Thoracic aorta (tissue), 2 donors: ENCODE measurements at places on chromosomes 2 and 18. TPM values are rescaled to one million over a fixed set of nuclear protein-coding genes. Genes with fewer than 3 reads are reported as not detected.

DNA sequence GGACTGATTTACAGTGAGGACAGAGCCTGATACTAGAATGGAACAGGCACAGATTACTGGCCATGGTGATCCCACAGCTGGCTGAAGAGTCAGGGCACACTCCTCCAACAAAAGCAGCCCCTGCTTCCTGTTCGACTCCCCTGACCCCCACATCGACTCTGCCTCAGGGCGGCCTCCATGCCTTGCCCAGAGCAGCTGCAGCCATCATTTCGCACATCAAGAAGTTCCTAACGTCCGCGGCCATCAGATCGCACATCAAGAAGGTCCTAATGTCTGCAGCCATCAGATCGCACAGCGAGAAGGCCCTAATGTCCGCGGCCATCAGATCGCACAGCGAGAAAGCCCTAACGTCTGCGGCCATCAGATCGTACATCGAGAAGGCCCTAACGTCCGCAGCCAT is 192.8 kb upstream of the PXDN start:
- DNase-seq: no peak

GRCh38 chr2:203799908-203800307 is 67.7 kb upstream of the CTLA4 start:
- DNase-seq: no peak

DNA sequence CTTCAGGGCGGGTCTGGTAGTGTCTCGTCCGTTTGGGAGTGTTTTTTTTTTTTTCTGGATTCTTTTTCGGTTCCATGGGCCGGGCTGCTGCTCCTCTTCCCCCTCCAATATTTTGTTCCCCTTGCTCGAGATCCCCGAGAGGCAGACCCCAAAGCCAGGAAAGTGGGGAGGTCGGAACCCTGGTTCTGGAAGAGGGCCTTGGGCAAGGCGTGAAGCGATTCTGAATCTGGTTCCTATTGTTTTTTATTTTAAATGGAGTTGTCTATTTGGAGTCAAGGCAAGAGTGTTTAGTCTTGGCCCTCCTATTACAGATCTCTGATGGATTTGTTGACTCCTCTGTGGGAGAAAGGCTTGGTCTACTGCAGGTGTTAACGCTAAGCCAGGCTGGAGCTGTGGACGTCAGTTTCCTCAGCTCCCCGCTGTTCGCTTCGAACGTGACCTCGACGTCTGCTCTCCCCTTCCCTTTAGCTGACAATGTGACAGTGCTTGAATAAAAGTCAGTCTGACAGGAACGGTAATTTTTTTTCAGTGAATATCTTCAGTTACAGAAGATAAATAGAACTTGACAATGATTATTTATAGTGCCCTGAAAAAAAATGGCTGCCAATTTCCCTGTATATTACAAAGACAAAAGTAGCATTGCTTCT is 683 bp upstream of the DNAJC27 start:
- no peak for DNase-seq

DNA sequence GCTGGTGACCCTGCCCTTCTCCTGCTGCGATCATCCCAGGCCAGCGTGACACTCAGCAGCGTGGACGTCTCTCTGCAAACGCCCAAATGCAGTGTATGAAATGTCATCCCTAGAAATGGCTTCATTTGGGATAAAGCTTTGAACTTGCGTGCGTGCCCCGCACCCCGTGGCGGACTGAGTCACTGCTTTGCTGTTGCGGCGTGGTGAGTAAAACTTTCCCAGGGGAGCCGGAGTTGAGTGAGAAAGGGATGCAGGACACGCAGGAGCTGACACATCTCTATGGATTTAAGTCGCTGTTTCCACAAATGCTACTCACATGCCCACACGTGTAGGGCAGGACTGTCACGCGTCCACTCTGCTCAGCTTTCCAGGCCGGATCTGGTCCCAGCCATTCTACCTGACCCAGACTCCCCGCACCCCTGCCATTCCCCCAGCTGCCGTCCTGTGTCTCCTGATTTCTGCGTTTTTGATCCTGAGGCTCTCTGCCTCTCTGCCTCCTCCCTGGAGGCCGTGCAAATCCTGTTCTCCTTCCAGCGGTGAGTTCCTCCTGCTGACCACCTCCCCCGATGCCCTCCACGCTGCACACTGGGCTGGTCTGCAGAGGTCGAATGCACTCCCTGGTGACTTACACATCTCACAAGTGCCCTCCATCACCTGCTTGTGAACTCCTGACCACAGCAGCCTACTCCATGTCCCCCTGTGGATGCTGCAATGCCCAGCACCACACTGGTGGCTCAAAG is 88.9 kb downstream of the MBP start:
- no peak for DNase-seq

DNA sequence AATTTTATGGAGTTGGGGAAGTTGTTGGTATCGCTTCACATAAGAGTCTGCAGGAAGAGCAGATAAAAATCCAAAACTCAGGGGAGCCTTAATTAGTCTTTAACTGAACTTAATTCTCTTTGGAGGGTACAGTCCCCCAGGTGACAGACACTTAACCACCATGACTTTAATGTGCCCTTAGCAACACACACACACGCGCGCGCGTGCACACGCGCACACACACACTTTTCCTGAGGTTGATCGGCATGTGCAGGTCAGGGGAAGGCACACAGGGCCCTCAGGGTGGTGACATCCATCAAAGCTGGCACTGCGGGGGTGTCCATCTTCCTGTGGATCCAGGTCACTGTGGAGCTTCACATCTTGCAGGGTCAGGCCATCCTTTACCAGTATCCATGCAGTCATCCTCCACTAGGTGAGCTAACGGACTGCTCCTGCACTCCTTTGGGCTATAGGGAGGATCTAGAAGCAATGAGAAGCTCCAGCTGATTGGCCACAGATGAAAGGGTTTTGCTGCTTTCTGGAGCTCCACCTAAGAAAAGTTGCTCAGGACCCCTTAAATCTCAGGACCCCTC is 21.9 kb upstream of the NCK2 start:
- no peak for DNase-seq

DNA sequence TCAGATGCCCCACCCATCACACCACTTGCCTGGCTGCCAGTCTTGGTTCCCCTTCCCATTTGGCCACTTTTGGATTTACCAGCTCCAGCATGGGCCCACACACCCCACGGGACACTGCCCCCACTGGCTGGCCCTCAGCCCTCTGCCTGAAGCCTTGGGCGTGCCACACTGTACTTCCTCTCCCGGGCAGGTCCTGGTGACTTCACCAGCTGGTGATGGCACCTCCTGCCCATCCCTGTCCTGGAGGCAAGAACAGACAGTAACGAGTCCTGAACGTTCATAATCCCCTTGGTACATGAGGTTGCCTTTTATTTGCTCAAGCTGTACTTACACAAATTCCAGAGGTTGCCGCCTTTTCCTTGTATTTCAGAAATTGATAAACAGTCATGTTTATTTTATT is 81.1 kb downstream of the TMEM17 start:
- no peak for DNase-seq

DNA sequence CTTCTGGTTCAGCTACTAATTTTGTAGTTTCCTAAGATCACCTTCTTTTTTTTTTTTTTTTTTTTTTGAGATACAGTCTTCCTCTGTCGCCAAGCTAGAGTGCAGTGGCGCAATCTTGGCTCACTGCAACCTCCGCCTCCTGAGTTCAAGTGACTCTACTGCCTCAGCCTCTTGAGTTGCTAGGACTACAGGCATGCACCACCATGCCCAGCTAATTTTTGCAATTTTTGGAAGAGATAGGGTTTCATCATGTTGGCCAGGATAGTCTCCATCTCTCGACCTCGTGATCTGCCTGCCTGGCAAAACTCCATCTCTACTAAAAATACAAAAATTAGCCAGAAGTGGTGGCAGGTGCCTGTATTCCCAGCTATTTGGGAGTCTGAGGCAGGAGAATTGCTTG is 301.5 kb upstream of the TFPI start:
- DNase-seq: no peak

The VSNL1 gene
- total RNA-seq: not detected

The COL6A3 gene
- 155 TPM for total RNA-seq

DNA sequence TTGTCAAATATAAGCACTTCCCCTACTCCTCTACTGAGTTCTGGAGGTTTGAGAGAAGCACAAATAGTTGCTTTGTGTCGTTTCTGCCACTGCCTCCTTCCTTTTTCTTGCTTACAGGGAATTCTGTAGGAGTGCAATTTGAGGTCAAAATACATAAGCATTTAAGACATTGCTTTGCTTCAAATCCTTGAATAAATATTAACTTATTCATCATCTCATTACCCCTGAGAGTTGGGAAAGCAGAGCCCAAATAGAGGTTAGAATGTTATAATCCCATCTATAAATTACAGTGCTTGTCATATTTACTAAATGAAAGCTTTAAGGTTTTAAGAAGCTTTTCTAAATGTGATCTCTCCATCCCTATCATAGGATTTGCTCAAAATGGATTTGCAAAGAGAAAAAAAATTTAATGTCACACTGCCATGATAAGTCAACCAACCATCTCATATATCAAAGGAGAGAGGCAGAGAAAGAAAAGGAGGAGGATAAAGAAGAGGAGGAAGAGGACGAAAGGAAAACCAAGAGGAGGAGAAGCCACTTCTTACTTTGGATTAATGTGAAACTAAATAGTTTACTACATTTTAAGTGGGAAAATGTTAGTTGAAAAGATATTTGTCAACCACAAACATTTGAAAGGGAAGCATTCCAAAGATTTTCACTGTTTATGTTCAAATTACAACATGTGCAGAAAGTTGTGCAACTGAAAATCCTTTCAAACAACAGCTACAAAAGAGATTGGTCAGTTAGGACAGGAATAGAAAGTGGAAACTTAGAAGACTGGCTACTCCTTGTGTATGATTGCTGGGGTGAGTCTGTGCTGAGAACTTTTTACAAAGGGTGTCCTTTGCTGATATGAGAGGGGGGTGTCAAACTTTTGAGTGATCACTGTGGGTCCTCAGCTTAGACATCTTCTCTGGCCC is 277.3 kb upstream of the FN1 start:
- DNase-seq: no peak

DNA sequence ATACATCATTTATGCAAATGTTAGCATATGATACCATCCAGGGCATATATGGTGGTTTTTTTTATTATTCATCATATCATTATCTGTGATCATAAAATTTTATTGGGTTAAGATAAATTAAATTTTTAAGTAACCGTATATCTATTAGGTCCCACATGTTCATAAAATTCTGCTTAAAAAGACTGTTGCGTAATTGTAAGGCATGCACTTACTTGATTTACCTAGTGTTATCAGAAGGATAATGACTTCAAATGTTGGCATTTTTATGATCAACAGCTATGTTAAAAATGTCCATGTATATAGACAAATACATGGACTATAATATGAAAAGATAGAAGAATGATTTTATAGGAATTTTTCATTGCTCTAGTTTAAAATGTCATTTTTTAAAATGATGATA is 1625.5 kb upstream of the CELF4 start:
- no peak for DNase-seq

The SLC38A11 gene
- 0.85 TPM for total RNA-seq

The HRH4 gene
- total RNA-seq: 2.5 TPM

The DOK6 gene
- 2.0 TPM for total RNA-seq

The LGALSL gene
- total RNA-seq: 15.8 TPM

DNA sequence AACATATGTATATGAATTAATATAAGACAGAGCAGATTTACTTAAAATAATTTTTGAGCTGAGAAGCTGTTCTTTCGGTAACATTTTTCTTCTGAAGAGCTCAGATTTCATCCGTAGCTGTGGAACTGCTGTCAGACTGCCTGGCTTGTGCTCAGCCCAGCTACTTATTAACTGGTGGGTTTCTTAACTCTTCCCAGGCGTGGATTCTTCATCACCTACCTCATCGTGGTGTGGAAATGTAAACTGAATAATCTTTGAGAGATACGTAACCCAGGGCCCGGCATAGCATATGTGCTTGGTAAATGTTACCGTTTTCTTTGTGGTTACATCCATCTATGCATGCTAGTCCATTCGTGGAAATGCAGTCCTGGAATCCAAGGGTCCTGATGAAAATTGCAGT is 145.0 kb downstream of the MCFD2 start:
- DNase-seq: no peak
